ENCODE measurements at places on chromosomes 2 and 18. TPM values are rescaled to one million over a fixed set of nuclear protein-coding genes. Genes with fewer than 3 reads are reported as not detected.

C2orf66 gene
- total RNA-seq: not detected

CXCR2 gene
- not detected for total RNA-seq

DNA sequence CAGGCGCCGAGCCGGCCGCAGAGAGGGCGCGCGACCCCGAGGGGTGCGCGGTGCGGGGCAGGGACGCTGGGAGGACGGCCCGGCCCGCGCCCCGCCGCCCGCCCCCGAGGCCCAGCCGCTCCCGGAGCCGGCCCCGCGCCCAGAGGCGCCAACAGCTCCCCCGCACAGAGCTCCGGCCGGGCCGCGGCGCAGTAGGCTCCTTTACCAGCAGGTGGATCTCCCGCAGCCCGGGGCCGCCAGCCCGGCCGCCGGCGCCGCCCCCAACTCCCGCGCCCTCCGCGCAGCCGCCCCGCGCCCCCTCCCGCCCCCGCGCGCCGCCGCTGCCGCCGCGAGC, 258 bp downstream of the MGAT4A start:
- peak; percentile 89 for DNase-seq

GRCh38 chr2:113390124-113390849, 47.2 kb upstream of the ZNG1B start:
- peak; percentile 87 for DNase-seq

DNA sequence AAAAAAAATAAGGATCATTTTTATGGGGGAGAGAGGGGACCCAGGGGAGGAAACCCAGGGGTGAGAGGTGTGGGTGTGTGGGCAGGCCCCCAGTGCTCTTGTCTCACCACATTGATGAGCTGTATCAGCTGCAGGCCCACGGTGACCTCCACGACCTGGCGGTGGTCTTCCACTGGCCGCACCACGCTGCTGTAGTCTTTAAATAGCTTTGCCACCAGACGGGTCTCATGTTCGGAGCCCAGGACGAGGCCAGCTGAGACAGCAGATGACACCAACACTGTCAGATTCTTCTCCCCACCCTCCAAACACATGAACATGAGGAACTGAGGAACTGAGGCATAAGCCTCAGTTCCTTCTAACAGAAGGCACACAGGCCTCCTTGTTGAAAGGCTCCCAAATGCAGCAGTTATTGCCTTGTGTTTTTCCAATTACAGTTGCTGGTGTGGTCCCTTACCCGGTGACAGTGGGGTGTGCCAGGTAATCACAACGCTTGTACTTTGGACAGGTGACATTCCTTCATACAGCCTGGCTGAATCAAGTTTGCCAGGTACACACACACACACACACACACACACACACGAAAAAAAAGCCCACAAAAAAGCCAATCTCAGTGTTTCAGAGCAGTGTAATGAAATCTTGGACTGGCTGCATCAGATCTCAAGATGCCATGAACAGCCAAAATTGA, 4.7 kb downstream of the CHRNA1 start:
- no peak for DNase-seq

DNA sequence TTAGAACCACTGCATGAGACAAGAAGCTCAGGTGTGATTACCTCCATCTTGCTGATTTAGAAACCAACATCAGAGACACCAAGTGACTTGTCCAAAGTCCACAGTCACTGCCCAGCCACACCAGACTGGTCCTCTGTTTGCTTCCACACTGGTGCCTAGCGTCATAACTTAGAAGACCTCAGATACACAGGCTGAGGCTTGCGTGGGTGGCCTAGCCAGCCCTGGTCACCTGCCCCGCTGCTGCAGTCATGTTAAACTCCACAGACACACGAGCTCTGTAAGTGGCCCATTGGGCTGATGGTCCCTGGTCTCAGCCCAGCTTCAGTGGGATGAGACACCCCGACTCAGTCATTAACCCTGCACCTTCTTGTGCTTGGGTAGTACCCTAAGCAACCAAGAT, 47.1 kb downstream of the CNGA3 start:
- no peak for DNase-seq

DNA sequence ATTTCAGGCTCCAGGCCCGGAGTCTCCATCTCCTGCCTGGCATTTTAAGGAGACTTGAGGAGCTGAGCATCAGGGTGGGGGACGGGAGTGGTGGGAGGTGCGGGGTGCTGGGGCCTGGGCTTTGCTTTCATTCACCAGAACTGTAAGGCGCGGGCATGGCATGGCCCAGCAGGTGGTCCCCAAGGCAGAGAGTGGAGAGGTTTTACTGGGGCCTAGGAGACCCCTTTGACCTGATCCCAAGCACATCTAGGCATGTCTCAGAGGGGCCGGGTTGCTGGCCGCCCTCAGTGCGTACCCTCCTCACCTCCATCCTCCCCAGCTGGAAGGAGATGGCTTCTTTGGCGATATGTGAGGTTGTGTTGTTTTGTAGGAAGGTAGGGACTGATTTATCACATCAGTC, 172.5 kb downstream of the KLHL29 start:
- DNase-seq: no peak

GRCh38 chr2:857937-858336, 92.7 kb upstream of the SNTG2 start:
- DNase-seq: no peak

GRCh38 chr18:10258836-10259474, 195.5 kb upstream of the APCDD1 start:
- DNase-seq: no peak

CACNB4 gene
- total RNA-seq: 0.20 TPM

GRCh38 chr2:10977003-10977402, 65.3 kb downstream of the KCNF1 start:
- DNase-seq: no peak

GRCh38 chr18:49662506-49662905, 100.6 kb downstream of the LIPG start:
- DNase-seq: no peak

MTLN gene
- total RNA-seq: 9.8 TPM

- DNase-seq: no peak
Observed at GRCh38 chr2:33111002-33111446, 164.3 kb downstream of the LTBP1 start.

- DNase-seq: no peak
Observed at GRCh38 chr2:3094999-3095958, 282.3 kb downstream of the EIPR1 start.

DNA sequence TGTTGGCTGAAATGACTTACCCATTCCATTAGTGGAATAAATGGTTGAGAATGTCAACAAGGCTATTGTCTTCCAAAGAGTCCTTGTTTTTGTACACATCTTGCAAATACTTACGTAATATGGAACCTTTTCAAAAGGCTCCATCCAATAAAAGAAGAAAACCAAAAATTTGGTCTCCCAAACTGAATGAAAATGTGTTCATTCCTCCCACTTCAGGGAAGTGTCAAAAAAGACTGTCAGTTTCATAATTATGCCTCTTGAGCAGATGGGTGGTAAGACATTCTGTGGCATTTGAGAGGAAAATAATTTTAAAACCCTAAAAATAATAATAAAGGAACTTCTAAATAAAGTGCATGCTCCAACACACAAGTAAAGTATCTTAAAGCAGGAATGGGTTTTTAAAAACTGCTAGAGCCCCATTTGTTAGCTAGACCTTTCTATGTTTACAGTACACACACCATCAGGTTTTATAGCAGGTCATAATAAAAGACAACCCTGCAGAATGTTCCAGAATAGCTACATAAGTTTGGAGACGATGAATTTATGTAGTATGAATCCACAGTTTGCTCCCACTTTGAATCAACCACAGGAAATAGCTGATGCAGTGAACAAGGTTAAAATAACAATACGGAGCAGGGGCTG, 843.7 kb downstream of the LRRTM4 start:
- DNase-seq: no peak

BCL11A gene
- 3.3 TPM for total RNA-seq

PLB1 gene
- total RNA-seq: 1.6 TPM

GRCh38 chr2:47906157-47907038, at the start of gene FBXO11:
Gene FBXO11, minus strand, starts transcription at chr2:47906498. Its CDS starts 778 bp downstream, at chr2:47905720.
- peak; percentile 87 for DNase-seq

- DNase-seq: no peak
Observed at GRCh38 chr2:64101141-64101591, 43.1 kb downstream of the PELI1 start.

DNA sequence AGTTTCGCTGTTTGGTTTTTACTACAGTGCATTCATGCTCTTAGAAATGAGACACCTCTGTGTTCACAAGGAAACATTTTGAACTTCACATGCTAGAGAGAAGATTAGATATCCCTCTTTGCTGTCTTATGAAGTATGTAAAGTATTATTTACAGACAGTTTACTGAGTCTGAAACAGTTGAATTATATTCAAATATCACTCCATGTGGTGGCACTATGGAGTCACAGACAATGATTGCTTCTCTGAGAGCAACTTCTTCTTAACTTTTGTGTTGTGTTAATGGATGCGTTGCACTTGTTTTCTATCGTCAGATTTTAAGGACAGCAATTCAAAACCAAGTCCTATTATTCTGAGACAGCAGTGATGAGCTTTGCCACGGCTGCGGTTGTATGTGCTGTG, 823.6 kb downstream of the GALR1 start:
- DNase-seq: no peak

DNA sequence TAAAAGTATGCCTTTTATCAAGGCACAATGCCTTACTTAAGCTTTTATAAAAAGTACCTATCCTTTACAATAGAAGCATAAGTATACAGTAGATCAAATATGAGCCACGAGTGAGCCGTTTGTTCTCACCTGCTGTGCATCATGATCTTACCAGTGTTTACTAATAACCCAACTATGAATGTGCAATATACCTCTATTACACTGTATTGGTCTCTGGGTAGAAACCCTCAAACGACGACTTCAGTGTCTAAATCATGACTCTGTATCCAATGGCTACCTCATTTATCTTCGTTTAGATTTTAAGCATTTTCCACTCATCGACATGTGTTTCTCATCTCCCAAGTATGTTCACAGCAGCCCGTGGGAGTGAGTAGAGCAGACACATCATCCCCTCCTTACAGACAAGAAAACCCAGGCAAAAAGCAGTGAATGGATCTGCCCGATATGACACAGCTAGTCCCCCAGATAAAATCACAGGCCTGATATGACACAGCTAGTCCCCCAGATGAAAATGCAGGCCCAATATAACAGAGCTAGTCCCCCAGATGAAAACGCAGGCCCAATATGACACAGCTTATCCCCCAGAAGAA, 279.8 kb downstream of the TNS1 start:
- no peak for DNase-seq

MAP3K19 gene
- not detected for total RNA-seq

ATP6V1B1 gene
- total RNA-seq: not detected

- no peak for DNase-seq
Observed at GRCh38 chr2:27038012-27038411, 5.2 kb downstream of the TMEM214 start.

Data from CD4-positive, alpha-beta T cell (primary cell).